Activated CD4-positive, alpha-beta T cell treated with anti-CD3 and anti-CD28 coated beads, Interleukin-2, Interleukin-6, amounts not matched to agents 100 ng/mL and 50 ng/mL, durations not matched to agents 16 hours and 8 hours (primary cell): ENCODE measurements at places on chromosomes 1 and 21.

- no peak for DNase-seq
These were observed 138.9 kb upstream of the NRIP1 start for GRCh38 chr21:15203740-15204139.

DNA sequence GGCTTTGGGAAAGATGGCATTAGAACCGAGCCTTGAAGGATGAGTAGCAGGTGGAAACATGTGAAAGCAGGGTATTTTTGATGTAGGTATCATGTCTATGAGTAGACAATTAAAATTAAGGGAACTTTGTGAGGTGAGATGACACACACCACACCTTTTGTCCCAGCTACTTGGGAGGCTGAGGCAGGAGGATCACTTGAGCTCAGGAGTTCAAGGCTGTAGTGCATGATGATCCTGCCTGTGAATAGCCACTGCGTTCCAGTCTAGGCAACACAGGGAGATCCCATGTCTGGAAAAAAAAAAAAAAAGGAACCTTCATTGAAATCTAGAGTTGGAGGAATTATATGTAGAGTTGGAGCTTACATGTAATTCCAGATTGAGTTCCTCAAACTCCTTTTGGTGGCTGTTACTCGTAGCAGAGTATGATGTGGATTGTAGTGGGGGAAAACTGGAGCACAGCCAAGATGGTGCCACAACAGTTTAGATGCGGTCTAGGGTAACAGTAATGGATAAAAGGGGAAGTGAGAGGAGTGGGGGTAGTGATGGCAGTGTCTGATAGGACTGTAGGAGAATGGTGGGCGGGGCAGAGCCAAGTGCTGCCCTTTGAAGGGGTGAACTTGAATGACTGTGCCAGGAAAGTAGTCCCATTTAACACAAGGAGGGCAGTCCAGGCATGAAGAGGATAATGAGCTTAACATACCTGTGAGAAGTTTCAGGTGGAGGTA, 17.4 kb downstream of the AK4 start:
- no peak for DNase-seq

GRCh38 chr1:209714338-209714737, 9.7 kb downstream of the HSD11B1 start:
- DNase-seq = no peak

DNA sequence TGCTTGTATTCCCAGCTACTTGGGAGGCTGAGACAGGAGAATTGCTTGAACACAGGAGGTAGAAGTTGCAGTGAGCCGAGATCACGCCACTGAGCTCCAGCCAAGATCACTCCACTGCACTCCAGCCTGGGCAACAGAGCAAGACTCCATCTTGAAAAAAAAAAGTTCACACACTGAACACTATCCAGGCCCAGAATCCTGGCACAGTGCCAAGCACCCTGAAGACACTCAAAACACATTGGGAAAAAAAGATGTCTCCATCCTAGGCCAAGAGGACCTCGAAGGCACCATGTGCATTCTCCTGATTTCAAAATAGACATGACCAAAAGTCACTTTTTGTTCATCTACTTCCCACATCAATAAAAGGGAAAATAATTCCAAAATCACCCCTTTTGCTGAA, 38.7 kb downstream of the SLC9A1 start:
- DNase-seq = no peak

GRCh38 chr1:172997941-172998361, 52.8 kb downstream of the TNFSF18 start:
- DNase-seq = no peak

DNA sequence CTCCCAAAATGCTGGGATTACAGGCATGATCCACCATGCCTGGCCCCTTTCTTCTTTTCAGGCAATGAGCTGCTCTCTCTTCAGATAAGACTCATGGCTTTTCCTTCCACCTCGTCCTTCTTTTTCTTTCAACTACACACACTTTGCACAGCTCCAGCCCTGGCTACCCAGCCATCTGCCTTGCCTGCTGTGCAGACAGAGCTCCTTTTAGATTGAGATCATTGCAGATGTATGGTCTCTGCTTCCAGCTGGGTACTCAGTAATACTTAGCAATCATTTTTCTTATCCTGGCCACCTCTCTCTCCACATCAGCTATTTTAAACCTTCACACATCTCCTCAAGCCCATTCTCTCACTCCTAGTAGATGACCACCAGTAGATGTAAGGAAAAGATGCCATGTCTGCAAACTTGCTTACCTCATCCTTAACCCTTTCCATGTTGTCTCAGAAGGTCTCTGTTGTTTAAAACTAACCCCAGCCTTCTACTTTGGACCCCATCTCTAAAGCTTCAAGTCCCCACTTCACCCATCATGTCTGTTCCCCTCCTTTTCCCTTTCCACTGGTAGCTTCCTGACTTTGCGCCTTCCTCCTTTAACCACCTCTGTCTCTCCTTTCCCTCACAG, 7.3 kb downstream of the RAB4A start:
- DNase-seq = no peak

- no peak for DNase-seq
These were observed 17.7 kb upstream of the ELAVL4 start for GRCh38 chr1:50091068-50091467.

- no peak for DNase-seq
These were observed 176.1 kb downstream of the GALNT2 start for GRCh38 chr1:230243146-230243545.

- no peak for DNase-seq
These were observed 20.7 kb downstream of the IGSF21 start for GRCh38 chr1:18128298-18128697.

DNA sequence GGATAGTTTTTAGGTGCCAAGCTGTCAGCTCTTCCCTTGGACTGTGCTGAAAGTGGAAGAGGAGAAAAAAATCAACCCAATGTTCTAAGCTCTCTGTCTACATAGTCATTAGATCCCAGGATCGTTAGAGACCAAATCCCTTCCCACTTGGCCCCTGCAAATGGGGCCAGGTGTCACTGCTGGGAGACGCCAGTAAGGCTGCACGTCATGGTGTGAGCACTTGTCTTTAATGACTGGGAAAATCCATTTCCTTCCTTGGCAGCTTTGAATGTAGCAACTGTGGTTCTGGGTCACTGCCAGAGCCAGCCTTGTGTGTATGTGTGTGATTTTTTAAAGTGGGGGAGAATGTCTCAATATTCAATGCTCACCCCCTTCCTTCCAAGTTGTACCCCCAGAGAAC, 59.9 kb downstream of the MAN1C1 start:
- no peak for DNase-seq

GRCh38 chr1:101002551-101002950, 23.0 kb downstream of the DPH5 start:
- DNase-seq = no peak

- peak; percentile 49 for DNase-seq
These were observed 229.7 kb upstream of the TMEM51 start for GRCh38 chr1:14923727-14924452.

DNA sequence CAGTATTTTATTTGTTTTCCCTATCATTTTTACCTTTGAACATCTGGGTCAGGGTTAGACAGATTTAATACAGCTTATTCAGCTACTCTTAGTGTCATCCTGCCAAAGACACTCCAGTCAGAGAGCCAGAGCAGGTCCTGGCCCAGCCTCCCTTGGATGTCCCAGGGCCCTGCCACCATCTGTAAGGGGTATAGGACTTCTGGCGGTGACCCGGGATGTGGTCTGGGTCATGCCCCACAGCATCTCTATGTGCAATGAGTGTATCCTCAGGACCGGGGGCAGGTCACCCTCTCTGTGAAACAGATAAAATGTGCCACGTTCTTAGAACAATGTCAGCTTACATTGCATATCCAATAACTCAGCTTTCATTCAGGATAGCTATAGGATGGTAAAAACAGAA, 37.8 kb upstream of the PRSS38 start:
- no peak for DNase-seq

DNA sequence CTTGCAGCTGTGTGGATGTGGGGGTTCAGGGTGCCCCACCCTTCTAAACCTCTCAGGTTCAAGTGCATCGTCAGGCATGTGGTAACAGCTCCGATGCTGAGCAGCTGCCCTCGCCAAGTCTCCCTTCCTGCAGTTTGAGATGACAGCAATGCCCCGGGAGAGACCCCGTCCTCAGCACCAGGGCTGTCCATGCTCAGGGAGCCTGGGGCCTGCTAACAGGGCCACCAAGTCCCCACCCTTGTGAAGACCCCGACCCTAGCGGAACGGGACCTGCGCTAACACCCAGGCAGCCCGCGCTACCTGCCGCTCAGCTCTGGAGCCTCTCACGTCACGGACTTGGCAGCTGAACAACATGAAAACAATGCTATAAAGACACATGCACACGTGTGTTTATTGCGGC, 159.2 kb upstream of the C1orf174 start:
- DNase-seq = no peak

DNA sequence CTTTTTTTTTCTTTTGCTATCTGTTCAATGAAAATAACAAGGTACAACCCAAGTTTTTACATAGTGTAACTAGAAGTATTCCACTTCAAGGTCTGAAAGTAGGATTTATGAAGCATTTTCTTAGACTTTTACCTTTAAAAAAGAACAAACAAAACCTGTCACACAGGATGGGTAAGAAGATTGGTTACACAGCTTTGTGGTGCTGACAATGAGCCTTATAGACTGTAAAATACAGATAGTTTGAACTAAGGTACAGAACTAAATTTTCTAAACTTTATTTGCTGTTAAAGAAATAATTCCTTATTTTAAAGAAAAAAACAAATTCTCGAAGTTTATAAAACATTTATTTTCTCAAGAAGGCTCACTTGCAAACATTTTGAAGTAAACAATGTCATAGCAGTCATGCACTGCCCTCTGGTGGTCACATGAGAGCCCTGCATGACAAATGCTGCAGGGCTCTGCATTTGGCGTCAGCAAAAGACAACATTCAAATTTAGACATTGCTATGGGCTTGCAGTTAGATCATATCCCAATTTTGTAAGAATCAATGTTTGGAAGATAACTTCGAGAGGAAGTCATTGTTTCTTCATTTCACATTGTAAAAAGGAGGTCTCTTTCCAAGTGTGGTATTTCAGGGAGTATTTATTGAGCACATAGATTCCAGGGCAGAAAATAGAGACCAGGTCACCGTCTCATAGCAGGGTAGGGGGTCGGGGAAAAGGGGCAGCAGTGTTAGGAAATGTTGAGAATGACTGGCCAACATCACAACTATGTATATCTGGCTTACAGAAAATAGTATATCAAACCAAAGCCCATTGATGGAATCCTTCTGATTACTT, 115.3 kb upstream of the FMN2 start:
- peak; percentile 63 for DNase-seq

- no peak for DNase-seq
These were observed 19.2 kb downstream of the CLDN19 start for GRCh38 chr1:42720868-42721267.

DNA sequence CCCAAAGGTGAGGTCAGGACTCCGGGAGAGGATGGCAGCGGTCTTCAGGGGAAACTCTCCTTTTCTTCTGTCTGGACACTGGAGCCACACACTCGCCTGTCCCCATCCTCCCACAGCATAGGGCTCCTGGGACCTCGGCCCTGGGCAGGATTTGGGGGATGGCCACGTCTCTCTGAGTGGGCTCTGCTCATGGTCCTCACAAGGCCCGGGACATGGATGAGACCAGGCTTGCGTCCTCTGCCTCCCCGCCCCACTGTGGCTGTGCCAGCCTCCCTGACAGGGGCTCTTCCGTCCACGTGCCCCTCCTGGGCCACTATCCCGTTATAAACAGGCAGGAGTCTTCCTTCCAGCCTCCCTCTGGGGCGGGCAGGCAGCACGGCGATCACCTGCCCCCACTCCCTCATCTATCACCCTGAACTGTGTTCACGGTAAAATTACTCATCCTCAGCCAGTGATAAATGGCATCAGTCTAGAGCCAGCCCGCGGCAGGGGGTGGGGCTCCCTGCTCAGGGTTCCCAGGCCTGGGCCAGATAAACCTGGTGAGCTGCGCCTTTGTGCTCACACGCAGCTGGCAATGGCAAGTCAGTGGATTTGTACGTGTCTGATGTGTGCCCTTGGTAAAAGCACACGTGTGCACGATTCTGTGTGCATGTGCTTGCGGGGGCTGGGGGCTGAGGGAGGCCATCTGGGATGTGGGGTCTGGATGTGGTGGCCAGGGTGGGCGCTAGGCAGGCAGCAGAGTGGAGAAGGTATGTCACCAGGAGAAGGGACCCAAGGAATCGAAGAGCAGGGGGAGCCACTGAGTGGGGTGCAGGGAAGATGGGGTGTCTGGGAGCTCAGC, 12.6 kb upstream of the SAMD11 start:
- DNase-seq = no peak

DNA sequence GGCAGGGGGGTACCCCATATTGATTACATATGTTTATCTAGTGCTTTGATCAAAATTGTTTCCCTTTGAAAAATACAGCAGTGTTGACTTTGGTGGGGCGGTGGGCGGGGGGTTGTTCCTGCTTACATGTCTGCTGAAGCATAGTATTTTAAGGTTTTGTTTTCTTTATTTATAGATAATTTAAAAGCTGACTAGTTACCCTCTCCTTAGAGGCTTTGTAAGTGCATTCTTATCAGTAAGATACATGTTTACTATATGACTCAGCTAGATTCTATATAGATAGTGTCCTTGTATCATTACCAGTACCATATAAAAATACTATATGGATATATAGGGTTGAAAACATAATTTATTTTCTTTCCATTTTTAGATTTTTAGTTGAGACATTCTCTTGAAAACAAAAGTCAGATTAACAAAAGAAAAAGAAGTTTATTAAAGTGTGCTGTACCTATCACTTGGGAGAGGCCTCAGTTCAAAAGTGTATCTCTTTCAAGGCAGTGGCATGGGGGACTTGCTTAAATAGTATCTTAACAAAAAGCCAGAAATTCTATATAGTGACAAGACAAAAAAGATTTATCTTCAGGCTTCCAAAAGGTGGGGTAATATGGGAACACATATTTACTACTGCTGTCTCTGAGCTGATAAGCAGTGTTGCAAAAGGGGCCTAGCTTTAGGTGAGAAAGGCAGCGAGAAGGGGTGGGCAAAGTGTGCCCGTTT, 79.0 kb downstream of the HS2ST1 start:
- no peak for DNase-seq

DNA sequence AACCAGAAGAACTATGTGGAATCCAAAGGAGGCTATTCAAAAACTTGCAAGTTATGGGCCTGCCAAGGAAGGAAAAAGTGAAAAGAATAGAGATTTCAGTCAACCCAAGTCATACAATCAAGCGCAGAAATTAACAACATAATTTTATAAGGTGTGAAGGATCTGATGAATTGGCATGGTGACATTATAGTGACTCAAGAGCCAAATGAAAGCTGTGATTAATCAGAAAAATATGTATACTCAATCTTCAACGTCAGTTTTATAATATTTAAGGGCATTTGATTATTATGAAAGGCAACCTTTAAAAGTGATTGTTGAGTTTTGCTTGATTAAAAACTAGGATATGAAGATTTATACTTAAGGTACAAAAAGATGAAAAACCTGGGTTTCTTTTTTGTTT, 37.8 kb upstream of the THEM4 start:
- DNase-seq = no peak

- DNase-seq = no peak
These were observed 37.9 kb downstream of the CXADR start for GRCh38 chr21:17550671-17551308.

GRCh38 chr1:88061492-88062177, 622.4 kb upstream of the PKN2 start:
- DNase-seq = peak; percentile 11

GRCh38 chr1:91997607-91998195, 32.1 kb upstream of the EPHX4 start:
- DNase-seq = peak; percentile 54
